NB4 (cell line): ENCODE measurements at places on chromosomes 3 and 15.

- no peak for DNase-seq
Measured at GRCh38 chr3:156161172-156161571, 40.8 kb downstream of the KCNAB1 start.

DNA sequence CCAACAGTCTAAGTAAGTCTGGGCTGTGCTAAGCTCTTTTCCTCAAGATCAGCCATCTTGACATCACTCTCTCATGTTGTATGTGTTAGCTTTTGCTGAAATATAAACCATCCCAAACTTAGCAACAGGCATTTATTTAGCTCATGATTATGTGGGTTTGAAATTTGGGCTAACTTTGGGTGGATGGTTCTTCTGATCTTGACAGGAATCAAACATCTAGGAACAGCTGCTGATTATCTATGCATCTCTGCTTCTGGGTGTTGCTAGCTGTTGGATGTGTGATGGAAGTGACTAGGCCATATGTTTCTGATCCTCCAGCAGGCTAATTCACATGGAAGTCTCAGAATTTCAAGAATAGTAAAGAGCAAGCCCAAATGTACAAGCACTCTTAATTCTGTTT lies 615.2 kb upstream of the TGFBR2 start:
- no peak for DNase-seq

DNA sequence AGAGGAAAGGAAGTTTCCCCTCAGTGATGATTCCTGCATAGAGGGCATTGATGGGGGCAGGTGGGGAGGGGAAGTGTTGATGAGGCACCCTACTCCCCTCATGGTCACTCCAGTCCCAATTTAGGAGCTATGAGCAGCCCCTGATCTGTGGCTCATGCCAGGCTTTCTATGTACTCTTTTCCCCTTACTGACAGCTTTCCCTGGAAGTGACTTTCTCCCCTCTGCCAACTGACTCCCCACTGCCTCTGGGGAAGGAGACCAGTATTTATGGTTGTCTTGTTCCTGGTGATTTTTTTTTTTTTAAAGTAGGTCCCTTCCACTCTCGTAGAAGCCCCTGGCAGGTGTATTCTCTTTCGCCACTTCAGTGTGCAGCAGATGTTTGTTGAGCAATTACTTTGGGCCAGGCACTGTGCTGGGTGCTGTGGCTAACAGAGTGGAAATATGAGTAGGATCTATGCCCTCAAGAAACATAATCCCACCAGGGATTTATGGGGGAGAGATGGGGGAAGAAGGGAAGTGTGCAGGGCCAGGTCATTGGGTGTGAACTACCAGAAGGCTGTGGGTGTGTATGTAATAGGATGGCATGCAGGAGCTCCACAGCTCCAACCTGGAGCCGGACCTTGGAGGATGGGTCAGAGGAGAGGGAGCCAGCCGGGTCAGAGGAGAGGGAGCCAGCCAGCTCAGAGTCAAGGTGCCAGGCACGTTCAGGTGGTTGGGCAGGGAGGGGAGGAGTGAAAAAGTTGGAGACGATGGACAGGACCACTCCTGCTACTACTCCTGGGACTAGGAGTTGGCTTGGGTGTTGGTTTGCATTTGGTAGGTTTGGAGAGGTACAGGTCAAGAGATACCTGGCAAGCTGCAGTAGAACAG lies 3.5 kb downstream of the SMAD6 start:
- no peak for DNase-seq

DNA sequence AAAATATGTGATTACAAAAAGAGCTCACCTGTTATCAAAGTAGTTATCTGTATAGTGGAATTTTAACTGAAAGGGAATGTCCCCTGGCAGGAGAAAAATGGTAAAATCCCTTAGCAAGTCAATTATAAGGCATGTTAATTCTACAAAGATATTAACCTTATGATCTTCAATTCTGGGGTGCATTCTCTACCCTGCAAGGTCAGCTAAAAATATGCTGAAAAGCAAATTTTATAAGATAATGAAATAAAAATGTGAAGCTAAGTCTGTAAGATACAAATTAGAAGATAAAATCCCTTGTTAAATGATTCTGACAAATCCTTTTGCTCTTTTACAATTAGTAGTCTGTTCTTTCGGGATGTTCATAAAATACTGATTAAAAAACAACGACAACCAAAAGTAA lies 109.8 kb downstream of the BBX start:
- no peak for DNase-seq

- peak; percentile 32 for DNase-seq
Measured at GRCh38 chr15:48974882-48975281, 11.2 kb upstream of the SHC4 start.

- no peak for DNase-seq
Measured at GRCh38 chr3:38118421-38119247, 18.3 kb downstream of the ACAA1 start.

DNA sequence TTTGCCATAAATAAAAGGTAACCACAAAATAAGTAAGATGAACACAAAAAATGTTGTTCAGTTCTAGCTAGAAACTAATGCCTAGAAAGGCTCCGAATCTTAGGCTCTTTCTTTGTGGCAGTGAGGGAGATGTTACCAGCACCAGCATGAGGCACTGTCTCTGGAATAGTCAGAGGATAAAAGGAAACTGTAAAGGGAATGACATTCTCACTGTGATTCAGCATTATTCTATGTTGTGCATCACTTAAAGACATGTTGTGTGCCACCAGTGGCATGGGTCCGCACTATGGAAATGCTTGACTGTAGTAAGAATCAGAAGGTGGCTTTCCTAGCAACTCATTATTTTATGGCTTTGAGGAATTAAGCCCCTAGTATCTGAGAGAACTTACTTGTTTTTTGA lies 70.8 kb downstream of the SEC22A start:
- DNase-seq = no peak

DNA sequence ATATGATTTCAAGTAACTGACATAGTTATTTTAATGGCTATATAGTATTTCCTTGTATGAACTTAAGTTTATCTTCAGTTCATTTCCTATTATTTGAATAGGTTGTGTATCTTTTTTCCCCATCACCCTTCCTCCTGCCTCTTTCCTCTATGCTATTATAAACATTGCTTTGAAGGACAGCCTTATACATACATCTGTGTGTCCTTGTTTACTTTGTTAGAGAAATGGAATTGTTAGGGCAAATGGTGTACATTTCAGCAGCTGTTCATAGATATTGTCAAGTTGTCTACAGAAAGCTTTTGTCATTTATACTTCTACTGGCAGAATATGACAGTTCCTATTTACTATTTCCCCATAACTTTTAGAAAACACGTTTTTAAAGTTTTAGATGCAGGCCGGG lies 18.4 kb downstream of the AKAP13 start:
- no peak for DNase-seq

DNA sequence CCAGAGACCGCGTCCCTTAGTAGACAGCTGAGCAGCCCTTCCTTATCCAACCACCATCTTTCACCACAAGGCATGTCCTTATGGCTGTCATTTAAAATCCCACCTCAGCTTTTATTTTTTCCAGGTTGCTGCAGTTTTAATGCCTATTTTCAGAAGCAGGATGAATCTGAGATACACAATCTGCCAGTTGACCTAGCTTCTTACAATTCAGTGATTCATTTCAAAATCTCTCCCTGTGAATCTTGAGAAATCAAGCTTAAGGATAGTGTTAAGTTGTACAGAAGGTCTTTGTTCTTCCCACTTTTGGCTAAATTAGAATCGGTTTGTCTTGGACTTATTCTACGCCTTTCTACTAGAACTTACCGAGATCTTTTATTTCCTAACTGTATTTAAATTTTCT lies 522.3 kb upstream of the CFAP20DC start:
- DNase-seq = no peak

- no peak for DNase-seq
Measured at GRCh38 chr3:28575100-28575745, 226.6 kb upstream of the AZI2 start.

DNA sequence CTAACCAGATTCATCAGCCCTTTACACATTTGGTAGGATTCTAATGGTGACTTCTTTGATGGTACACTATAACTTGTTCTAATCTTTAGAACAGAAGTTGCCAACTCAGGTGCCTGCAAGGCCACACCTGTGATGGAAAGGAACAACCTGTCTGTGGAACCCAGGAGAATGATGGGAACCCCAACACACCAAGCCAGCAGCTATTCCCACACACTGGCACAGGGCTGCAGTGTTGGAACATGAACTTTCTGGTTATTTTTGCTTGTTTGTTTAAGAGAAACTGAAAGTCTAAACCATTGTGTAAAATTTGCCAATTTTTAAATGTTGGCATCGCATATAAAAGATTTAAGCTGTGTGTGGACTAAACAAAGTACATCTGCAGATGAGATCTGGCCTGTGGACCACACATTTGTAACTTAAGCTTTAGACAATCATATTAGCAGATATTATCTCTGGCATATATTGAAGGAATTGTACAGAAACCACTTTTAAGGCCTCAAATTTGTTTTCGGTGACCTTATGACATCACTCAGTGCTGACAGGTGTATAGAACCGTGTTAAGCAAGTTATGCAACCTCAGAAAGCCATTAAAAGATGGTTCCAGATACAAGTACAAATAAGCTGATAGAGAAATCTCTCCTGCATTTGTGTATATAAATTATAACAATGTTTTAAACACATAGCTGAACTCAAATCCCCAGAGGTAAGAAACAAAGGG lies 242.9 kb downstream of the SLC9A9 start:
- DNase-seq = no peak

DNA sequence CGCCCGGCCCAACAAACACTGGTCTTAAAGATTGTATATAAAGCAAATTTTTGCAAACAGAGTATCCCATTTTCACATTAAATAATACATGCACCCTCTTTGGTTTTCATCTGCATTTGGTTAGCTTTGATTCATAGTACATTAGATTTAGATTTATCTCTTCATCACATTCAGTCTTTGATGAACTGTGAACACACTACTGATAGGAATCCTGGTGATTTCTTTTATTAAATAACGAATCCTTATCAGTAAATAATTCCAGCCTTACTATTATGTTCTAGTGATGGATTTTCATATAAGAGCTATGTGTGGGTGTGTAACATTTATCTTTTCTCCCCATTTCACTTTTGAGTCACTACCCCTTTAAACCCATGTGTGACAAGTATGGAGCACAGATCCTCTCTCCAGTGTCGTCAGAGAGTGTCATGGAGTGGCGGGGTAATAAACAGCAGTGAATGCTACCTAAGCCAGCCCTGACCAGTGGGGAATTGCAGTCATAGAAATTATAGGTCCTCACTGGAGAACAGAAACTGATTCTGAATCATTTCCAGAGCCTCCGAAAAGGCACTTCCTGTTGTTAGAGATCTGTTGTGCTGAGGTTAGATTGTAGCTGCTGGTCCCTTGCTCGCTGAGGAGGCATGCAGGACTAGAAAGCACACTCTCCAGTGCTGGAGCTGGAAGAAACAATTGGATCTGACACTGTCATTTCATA lies 22.0 kb downstream of the SLC7A14 start:
- DNase-seq = no peak

DNA sequence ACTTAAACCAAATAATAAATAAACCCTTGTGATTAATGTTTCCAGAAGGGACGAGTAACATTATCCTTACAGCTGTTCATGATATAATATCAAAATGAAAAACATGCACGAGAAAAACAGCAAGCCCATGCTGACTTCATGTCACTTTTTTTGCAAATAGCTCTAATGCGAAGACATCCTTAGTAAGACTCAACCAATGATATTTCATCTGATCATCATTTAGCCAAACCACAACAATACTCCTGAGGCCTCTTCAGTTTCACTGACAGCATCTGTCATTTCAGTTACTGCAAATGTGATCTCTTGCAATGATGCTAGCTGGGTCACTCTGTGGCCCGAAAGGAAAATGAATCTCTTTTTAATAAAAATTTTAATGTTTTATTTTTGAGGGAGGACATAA lies 74.0 kb downstream of the POLR2M start:
- no peak for DNase-seq

DNA sequence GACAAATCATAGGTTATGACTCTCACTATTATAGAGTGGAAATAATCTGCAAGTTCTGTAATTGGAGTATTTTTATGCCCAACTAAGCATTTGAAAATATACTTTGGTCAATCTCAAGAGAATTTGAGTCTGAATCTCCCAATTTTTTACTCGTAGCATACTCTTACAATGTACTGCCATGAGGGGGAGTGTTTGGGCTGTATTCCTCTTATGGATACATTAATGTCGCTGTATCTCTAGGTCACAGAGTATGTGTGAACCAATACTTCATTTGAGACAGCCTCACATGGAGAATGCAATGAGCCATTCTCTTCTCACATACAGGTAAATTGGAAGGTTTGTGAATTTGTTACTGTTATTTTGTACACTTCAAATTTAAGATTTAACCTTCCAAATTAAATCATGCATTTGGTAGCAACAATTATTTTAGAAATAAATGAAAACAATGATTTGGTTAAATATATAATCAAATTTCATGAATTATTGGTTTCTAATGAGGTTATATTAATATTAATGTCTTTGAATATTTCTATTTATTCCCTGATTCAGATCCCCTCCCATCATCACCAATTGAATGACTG lies 5.5 kb upstream of the CD200 start:
- peak; percentile 74 for DNase-seq

- DNase-seq = peak; percentile 93
Measured at GRCh38 chr3:158801696-158802408, at the start of gene MFSD1. MFSD1 (plus strand) TSS chr3:158802054; CDS start chr3:158802153, 99 bp downstream.

DNA sequence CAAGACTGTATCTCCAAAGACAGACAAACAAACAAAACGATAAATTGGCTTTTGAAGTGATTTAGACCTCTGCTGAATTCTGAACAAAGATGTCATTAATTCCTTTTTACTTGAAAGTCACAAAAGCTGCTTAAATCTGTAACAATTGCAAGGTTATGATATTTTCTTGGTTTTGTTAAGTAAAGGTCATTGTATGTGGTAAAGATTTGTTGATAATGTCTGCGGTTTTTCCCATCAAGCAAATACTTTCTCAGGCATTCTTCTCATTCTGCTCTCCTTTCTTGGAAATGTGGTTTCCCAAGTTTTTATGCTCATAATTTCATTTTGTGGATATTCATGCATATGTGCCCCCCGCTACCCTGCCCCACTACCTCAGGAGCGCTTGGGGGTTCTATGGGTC lies 116.5 kb downstream of the SLMAP start:
- no peak for DNase-seq

- DNase-seq = no peak
Measured at GRCh38 chr15:40337597-40337996, 3.1 kb downstream of the CCDC9B start.

- DNase-seq = no peak
Measured at GRCh38 chr3:195044411-195044810, 226.5 kb downstream of the XXYLT1 start.

- no peak for DNase-seq
Measured at GRCh38 chr3:96466441-96466840, 348.0 kb upstream of the EPHA6 start.

GRCh38 chr15:70636540-70637165 lies 126.7 kb downstream of the UACA start:
- peak; percentile 89 for DNase-seq

GRCh38 chr3:170007031-170007663 lies 30.6 kb upstream of the GPR160 start:
- peak; percentile 89 for DNase-seq

GRCh38 chr3:58052373-58053273 lies 44.4 kb downstream of the FLNB start:
- peak; percentile 83 for DNase-seq

- DNase-seq = no peak
Measured at GRCh38 chr3:59608356-59608755, 558.5 kb upstream of the CFAP20DC start.

GRCh38 chr3:72441284-72441994 lies 406.8 kb downstream of the SHQ1 start:
- DNase-seq = no peak
